Hematopoietic multipotent progenitor cell treated with erythropoietin and hydrocortisone succinate and interleukin-3 and kit ligand, for 15 days (in vitro differentiated cells): ENCODE measurements at places on chromosomes 16 and 17.

GRCh38 chr16:21619765-21620425 lies 20.5 kb downstream of the METTL9 start:
- no peak for DNase-seq

GRCh38 chr17:50687200-50688066 lies 20.3 kb downstream of the ANKRD40 start:
- DNase-seq: no peak

DNA sequence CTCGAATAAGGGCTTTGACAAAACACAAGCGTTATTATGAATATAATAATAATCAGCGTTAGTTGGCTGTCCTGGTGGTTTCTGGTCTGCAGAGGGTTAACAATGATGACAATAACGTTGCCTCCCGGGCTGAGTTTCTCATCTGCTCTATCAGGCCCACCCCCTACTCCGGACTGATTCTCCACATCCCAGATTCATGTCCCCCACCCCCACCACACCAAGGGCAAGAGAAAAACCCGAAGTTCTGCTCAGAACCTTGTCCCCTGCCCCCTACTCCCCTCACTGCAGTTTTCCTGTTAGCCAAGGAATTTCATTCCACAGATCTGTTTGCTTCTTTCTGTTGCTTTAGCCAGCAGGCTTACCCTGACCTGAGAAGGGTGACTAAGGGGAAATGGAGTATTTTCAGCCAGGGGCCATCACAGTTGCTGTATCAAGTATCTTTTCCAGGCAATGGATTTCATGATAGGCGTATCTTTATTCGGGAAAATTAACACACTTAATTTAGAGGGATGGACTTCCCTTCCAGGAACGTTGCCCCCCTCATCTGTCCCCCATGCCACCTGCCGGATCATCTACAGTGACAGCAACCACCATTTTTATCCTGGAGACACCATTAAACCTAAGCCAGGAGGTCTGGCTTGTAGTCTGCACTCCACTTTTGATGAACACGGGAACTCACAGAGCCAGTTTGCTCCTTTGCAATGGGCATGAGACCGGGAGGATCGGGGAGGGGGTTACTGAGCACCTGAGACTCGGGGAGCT lies 23.7 kb downstream of the ALOX15 start:
- no peak for DNase-seq

- DNase-seq: no peak
Measured at GRCh38 chr16:53563426-53563825, 60.4 kb upstream of the AKTIP start.

- no peak for DNase-seq
Measured at GRCh38 chr17:6857904-6858303, 26.4 kb upstream of the TEKT1 start.

GRCh38 chr17:38702166-38702915 lies 2.7 kb upstream of the MLLT6 start:
- DNase-seq: peak; percentile 73

DNA sequence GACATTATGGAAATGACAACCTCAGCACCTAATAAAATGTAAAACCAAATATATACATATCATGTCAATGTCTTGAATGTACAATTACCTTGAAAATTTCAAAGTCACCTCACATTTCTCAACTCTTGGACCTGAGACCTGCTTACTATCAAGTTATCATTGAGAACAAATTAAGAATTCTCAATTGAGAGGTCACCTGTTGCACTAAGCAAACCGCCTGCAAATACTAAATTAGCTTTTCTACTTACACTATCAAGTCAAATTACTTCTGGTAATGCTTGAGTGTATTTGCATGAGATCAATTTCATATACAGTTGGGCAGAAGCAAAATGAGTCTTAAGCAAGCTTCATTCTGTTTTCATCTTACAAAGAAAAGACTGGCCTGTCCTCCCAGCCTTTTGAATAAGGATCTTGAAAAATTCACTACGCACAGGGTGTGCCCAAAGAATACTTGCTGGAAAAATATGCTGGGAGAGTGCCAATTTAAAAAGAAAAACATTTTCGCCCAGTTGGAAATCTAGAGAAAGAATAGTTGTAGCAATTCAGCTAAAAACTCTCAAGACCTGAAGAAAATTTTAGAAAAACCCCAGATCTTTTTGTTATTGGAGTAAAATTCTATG lies 35.7 kb downstream of the KANSL1 start:
- DNase-seq: no peak

DNA sequence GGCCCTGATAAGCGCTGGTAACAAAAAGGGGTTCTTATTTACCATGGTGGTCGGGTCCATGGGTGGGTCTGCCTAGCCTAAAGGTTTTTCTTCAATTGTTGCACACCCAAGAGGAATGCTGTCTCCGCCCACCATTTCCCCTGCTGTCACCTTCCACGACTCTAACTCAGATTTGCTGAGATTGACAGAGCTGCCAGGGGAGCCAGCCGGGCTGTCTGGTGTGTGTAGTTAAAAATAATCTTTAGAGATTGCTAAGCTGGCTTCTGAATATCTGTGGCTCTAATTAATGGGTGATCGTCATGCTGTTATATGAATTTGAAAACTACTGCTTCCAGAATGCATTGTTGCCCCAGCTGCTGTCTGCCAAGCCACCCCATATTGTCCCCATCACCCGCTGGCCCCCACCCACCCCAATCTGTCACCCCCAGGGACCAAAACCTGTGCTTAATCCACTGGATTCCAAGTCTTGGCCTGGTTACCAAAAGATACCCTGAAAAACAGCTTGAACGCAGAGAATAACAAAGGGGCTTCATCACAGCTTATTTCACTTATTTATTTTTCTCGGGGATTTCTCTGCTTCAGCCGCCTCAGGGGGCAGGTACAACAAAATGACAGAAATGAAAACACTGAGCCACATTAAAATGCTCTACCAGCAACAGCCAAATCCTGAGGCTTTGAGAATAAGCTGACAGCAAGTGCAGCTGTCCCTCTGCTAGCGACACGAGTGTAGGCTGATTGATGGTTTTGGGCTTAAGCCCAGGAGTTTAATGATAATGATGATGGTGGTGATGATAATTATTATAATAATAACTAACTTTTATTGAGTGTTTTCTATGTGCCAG lies 46.1 kb upstream of the NLK start:
- no peak for DNase-seq

DNA sequence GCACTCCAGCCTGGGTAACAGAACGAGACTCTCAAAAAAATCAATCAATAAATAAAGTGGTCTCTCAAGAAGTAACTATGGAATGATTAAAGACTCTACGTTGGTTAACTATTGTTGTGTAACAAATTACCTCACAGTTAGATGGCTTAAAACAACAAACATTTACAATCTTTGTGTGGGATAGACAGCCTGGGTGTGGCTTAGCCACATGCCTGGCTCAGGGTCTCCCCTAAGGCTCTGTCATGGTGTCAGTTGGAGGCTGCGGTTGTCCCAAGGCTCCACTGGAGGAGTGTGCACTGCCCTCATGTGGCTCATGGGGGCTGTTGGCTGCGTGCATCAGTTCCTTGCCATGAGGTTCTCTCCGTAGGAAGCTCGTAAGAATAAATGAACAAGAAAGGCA lies 294.5 kb downstream of the SNX29 start:
- DNase-seq: no peak

DNA sequence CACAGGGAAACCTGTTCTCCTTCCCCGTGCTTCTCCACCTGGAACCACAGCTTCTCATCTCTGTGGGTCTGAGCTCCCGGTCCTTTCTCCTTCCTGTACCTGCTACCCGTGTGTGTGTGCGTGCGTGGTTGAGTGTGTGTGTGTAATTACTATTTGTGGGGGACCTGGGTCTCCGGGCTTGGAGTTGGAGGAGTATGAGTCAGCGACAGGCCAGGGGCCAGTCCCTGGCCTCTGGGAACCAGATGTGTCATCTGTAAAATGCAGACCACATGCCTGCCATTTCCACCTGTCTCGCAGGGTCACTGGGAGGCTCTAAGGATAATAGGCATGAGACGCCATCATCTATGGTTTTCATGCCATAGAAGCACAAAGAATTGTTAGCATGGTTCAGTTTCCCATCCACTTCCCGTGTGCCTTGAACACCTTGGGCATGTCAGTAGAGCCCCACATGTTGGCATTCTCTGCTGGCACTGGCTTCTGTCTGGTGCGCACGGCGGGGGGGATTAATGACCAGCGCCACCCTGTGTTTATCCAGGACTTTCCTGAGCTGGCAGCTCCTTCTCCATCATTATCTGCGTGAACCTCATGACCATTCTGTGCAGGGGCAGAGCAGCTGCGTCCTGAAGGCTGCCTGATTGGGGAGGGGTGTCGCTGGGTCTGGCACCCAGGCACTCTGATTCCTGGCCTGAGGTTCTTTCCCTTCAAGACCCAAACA lies 1.5 kb downstream of the ZNF205 start:
- DNase-seq: no peak

GRCh38 chr17:77694391-77695363 lies 263.8 kb upstream of the TNRC6C start:
- DNase-seq: no peak

DNA sequence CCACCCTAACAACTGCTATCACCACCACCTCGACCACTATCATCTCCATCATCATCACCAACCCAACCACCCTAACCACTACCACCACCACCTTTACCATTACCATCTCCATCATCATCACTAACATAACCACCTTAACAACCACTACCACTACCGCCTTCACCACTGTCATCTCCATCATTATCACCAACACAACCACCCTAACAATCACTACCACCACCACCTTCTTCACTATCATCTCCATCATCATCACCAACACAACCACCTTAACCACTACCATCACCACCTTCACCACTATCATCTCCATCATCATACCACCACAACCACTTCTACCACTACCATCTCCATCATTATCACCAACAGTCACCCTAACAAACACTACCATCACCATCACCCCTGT lies 101.4 kb downstream of the BANP start:
- DNase-seq: no peak

GRCh38 chr16:937723-938122 lies 33.1 kb downstream of the LMF1 start:
- DNase-seq: peak; percentile 20

- DNase-seq: no peak
Measured at GRCh38 chr17:67570797-67571196, 146.9 kb upstream of the NOL11 start.

- no peak for DNase-seq
Measured at GRCh38 chr17:57899391-57899790, 49.5 kb upstream of the MRPS23 start.

DNA sequence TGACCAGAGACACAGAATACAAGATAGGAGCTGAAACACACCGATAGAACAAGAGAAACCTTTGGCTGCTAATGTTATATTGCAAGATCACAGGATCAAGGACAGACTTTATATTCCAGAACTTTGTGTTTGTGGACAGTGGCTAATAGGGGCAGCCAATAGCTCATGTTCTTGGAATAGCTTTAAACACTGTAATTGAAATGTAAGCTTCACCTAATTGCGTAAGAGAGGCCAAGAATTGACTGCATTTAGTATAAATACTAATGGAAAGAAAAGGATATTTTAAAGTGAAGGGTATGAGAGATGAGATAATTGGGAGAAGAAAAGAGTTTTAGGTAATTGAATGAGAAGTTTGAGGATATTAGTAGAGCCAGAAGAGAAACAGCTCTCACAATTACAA lies 758.8 kb downstream of the CDH11 start:
- DNase-seq: no peak

GRCh38 chr17:74454197-74455024 lies 12.0 kb upstream of the CD300A start:
- DNase-seq: no peak

DNA sequence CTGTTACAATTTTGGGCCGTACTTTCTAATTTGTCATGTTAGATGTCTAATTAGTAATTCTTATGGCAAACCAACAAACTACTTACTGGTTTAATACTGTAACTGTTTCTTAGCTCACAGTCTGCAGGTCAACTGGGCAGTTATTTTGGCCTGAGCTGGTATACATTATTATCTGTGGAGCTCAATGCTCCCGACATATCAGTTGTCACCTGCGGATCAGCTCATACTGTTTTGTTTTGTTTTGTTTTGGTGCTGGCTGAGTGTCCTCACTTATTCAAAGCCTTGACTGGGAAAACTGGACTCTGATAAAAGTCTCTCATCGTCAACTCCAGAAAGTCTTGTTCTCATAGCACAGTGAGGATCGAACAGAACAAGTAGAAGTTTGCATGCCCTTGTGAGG lies 1060.6 kb upstream of the CDH8 start:
- no peak for DNase-seq

GRCh38 chr17:18039535-18040260 lies 490 bp downstream of the GID4 start:
- DNase-seq: peak; percentile 51

GRCh38 chr17:29757788-29758187 lies 135.1 kb upstream of the CORO6 start:
- DNase-seq: no peak

DNA sequence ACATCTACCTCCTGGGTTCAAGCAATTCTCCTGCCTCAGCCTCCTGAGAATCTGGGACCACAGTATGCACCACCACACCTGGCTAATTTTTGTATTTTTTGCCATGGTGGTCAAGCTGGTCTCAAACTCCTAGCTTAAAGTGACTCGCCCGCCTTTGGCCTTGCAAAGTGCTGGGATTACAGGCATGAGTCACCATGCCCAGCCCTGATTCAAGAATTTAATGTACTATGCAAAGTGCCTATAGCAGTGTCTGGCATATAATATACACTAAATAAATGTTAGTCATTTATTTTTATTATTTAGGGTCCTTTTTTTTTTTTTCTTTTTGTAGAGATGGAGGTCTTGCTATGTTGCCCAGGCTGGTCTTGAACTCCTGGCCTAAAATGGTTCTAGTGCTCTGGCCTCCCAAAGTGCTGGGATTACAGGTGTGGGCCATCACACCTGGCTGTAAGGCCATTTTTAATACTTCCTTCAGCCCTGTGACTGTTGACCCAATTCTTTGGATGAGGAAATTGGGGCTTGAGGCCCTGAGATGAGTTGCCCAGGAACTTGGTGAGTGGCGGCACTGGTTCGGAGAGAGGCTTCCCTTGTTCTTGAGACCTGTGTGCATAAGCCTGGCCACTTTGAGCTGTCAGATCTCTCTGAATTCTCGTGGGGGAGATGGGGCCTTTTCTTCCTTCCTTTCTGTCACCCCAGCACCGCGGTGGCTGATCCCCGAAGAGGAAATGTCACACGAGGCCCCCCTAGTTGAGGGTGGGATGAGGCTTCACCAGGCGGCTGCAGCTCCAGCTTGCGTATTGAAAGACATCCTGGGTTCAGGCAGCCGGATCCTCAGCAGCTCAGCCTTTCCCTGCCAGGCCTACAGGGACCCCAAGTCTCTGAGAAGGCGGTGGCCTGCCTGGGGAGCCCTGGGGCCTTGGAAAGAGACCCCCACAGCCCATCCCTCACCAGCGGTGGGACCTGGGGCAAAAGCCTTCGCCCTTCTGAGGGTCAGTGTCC lies 38.7 kb downstream of the LAT start:
- DNase-seq: no peak

GRCh38 chr17:50458270-50458669 lies 10.4 kb downstream of the CHAD start:
- DNase-seq: no peak

DNA sequence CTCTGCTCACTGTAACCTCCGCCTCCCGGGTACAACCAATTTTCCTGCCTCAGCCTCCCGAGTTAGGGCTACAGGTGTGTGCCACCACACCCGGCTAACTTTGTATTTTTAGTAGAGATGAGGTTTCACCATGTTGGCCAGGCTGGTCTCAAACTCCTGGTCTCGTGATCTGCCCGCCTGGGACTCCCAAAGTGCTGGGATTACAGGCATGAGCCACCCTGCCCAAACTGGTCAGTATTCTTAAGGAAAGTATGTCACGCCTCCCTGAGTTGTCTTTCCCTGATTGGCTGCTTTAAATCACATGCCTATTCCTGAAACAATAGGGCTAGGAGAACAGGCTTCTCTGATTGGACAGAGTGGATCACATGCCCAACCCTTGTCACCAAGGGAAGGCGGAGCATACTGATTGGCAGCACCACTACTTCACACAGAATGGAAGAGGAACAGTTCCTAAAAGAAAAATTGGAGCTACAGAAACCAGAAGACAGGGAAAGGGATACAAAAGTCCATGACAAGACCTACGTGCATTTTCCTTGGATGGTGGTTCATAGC lies 17.6 kb upstream of the CYB5B start:
- DNase-seq: no peak
